Right forelimb (tissue), 1 donor: ENCODE measurements at places on chromosomes 6 and 20.

DNA sequence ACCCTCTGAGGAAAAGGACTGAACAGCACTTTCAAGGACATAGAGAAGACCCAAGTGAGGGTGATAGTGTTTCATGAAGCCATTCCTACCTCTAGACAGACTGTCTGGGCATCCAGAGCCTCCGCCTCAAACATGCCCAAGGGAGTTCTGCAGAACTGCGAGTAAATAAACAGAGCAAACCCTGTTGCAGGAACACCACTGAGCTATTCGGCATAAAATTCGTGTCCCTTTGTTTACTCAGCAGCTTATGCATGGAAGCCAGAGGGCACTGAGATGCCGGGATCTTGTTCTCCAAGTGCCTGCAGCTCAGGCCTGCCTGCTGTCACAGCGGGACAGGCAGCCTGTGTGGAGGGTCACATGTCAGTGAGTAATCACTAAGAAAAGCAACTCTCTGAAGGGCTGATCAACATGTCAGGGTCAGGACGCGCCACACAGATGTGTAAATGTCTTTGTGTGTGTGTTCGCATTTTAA is 164.9 kb upstream of the HEY2 start:
- peak; percentile 45 for DNase-seq

- no peak for DNase-seq
Observed at GRCh38 chr20:19668418-19668817, 89.6 kb upstream of the RIN2 start.

GRCh38 chr6:87553159-87553765 is 36.5 kb downstream of the RARS2 start:
- no peak for DNase-seq

DNA sequence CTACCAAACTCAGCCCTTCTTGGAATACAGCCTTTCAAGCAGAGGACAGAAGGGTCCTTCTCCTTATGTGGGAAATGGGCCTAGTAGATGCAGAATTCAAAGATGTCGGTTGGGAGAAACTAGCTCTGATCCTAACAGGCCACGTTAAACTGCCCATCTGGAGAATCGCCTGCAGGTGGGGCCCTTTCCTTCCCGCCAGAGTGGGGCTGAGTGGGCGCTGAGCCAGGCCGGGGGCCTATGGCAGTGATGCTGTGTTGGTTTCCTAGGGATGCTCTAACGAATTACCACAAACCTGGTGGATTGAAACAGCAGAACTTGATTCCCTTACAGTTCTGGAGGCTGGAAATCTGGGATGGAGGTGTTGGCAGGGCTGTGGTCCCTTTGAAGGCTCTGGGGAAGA is 9.1 kb downstream of the MAPK13 start:
- DNase-seq: no peak

DNA sequence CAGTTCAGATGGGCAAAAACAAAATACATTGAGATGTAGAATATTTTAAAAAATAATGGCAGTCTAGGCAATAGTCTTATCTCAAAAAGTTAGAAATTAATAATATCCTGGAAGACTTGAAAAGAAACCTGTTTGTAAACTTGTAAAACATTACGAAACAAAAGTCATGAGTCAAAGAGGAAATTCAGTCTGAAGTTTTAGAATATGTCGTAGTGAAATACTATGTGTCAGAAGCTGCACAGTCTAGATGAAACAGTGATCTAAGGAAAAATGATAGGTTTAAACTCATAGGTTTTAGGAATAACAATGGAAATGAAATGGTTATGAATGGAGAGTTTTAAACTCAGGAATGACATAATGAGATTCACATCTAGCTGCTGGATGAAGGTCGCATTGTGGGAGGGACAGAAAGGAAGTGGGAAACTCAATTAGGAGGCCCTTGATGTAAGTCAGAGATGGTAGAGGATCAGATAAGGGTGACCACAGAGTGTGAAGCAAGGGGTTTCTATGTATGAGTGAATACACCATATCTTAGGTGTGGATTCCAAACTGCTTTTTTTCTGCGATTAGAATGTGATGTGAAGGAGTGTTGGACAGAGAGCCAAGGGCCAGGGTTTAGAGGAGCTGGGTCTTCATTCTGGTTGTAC is 2.8 kb downstream of the SNRPB2 start:
- no peak for DNase-seq

DNA sequence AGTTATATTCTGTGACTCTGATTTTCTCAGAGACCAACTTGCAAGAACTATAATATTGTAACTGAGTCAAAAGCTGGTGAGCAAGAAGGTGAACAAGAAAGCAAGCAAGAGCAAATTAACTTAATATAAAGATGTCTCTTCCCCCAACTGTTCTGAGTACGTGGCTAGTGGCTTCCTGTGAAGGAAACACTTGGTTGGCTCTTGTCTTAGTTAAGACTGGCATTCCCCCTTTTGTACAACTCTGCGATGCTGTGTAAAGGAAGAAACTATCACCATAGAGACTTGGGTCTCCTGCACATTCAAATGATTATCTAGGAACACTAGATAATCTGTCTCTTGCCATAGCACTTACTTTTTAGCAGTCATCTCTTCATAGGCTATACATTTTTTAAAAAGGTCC is 47.3 kb upstream of the TNFAIP3 start:
- DNase-seq: no peak
